ENCODE measurements at places on chromosomes 7 and 10.
A peak's percentile ranks its signal among the peaks of the same experiment; 100 is the strongest.

GRCh38 chr7:24214670-24215069, 69.3 kb upstream of the NPY start:
- DNase-seq, result no peak

DNA sequence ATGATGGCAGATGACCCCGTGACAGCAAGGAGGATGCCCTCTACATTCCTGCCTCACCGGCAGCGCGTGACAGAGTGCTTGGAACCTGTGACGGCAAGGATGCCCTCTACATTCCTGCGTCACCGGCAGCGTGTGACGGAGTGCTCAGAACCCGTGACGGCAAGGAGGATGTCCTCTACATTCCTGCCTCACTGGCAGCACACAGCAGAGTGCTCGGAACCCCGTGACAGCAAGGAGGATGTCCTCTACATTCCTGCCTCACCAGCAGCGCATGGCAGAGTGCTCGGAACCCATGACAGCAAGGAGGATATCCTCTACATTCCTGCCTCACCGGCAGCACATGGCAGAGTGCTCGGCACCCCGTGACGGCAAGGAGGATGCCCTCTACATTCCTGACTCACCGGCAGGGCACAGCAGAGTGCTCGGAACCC, 231.0 kb downstream of the DIP2C start:
- no peak for DNase-seq

GRCh38 chr7:111098011-111098925, 7.3 kb downstream of the LRRN3 start:
- DNase-seq, result peak; percentile 91

DNA sequence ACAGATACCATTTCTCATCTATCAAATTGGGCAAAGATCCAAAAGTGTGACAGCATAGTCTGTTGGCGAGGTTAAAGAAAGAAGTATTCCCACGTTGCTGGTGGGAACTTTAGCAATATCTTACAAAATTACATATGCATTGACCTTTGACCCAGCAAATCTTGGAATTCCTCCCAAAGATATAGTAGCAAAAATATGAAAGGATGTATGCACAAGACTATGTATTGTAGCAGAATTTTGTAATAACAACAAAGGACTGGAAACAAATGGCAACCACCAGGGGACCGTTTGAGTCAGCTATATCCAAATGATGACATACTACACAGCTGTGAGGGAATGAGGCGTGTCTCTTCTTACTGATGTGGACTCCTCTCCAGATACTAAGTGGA, 50.2 kb downstream of the KCNH2 start:
- no peak for DNase-seq

DNA sequence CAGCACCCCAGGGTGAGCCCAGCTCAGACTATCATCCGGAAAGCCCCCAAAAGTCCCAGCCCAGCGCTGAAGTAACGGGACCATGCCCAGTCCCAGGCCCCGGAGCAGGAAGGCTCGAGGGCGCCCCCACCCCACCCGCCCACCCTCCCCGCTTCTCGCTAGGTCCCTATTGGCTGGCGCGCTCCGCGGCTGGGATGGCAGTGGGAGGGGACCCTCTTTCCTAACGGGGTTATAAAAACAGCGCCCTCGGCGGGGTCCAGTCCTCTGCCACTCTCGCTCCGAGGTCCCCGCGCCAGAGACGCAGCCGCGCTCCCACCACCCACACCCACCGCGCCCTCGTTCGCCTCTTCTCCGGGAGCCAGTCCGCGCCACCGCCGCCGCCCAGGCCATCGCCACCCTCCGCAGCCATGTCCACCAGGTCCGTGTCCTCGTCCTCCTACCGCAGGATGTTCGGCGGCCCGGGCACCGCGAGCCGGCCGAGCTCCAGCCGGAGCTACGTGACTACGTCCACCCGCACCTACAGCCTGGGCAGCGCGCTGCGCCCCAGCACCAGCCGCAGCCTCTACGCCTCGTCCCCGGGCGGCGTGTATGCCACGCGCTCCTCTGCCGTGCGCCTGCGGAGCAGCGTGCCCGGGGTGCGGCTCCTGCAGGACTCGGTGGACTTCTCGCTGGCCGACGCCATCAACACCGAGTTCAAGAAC, 1.1 kb downstream of the VIM start:
- peak; percentile 25 for DNase-seq

DNA sequence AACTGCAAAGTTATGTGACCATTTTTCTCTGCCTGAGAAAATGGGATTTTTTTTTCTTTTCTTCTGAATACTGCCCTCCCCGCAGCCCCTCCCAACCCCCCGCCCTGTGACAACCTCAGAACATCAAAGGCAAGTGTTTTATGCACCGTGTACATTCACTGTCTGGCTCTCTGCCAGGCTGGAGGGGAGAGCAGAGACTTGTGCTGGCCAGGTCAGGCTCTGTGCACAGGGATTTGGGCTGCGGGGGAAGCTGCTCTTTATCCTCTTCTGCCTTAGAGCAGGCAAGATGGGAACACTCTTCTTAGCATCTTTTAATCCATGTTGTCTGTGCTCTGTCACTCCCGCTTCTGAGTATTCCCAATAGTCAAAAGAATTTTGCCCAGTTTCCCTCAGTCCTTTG, 195.1 kb downstream of the CCSER2 start:
- DNase-seq, result no peak

DNA sequence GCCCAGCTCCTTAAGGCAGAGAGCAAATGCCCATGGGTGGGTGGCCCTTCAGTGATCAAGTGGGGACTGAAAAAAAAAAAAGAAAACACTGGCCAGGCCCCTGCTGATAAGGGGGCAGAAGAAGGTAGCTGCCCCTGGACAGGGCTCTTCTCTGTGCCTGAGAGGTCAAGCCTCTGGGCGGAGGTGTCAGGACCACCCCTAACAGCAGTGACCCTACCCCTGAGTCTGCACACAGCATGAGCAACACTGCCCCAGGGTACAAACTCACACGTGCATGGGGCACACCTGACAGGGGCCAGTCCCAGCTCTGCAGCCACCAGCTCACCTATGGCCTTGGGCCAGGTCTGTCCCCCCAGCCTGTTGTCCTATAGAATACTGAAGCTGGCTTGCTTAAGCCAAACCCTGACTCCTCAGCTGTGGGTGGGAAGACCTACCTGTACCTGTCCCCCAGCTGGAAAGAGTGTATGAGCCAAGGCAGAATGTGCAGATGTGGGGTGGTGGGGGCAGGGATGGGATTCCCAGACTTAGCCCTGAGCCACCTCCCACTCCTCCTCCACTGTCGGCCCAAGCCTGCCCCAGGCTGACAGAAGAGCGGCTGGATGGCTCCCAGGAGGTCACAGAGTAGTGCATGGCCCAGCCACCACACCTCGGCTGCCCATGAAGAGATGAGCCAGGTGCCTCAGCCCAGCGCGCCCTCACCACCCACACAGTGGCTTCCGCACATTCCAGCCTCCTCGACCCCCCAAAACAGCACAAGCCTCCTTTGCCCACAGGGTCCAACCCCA, 23.7 kb downstream of the KCNH2 start:
- no peak for DNase-seq

- DNase-seq, result no peak
Measured at GRCh38 chr10:70260259-70260658, 23.5 kb downstream of the NPFFR1 start.
